ENCODE measurements at places on chromosomes 5 and 9. TPM values are rescaled to one million over a fixed set of nuclear protein-coding genes. Genes with fewer than 3 reads are reported as not detected.

GRCh38 chr5:142017832-142018427, 5.1 kb upstream of the GNPDA1 start:
- DNase-seq: no peak

DNA sequence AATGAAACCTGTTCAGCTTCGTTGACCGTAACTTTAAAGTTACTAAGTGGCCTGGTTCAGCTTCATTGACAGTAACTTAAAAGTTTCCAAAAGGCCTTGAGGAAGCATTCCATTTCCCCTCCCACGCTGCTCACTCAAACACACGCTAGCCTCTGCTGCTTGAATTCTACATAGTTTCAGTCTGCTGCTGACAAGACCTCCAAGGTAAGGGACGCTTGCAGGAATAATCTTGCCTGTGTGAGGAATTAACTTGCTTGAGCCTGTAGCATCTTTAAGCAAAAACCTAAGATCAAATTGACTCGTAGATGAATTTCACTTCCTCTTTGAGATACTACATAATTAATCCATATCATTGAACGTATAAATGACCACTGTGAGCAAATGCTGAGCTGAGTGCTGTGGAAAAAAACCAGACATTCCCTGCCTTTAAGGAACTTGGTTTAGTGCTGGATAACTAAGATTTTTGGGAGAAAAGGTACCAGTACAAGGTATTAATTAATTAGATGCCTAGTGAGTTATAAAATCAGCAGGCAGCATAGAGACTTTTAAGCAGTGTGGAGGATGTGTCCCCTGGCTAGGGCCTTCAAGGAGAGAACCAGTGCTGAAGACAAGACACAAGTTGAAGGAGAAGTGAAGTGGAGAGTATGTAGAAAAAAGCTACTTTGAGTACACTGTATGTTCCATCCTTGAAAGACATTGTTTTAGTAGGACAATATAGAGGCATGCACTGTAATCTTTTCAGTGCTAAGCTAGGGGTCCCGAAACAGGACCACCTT, 39.2 kb downstream of the GRAMD2B start:
- peak; percentile 63 for DNase-seq

DNA sequence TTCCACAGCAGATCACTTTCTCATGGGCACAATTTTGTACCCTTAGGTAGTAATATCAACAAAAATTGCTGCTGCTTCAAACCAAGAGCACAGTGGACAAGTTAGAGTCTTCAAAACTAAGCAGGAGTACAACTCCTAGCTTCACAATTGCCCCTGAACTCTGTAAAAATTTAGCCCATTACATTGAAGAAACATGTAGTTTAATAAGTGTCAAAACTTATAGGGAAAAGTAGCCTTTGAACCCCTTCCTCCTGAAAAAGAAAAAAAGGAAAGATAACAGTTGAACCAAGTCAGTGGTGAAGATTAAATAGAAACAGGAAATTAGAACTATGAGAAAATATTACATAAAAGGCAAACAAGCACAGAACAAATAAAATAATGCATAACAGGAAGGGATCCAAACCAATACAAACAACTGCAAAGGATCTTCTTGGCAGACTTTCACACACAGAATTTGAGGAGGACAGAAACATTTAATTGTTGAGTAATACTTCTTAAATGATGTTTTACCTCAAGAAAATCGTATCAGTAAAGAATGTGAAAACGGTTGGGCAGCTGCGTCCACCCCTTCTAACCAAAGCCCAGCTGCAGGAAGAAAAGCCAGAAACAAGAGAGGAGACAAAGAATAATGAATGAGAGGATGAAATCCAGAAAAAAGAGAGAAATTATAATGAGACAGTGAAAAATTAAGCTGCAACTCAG, 636.0 kb downstream of the NR2F1-AS1 start:
- DNase-seq: no peak

DNA sequence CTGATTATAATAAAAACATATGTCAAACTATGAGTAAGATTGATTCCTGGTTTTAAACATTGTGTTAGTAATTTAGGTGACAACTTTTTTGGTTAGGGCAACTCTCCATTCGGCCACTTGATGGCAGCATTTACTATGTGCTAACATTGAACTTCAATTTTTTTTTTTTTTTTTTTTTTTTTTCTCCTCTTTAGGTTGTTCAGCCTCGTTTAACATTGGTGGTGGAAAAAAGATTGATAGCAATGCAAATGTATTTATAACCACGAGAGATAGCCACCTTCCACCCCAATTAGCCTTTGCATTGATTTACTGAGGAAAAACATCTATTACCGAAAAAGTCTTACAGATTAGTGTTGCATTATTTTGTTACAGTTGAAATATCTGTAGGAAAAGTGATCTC, 159.1 kb downstream of the CSNK1G3 start:
- DNase-seq: no peak

DNA sequence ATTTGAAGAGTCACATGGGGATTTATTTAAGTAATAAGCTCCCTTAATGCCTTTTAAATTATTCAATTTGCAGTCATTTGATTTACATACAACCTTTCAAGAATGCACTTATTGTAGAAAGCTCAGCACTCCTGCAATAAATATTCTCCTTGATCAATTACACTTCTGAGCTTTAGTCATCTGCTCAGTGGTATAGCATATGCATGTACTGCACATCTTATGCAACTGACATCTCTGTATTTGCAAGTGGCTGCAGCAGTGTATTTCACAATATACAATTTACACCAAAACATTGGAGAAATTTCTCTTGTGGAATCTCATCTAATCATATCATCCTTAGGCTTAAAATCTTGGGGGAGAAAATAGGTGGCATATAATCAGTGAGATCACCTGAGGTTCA, 325.7 kb downstream of the SLF1 start:
- DNase-seq: no peak

- no peak for DNase-seq
Measured at GRCh38 chr5:146078566-146078965, 26.8 kb downstream of the PLAC8L1 start.

GRCh38 chr5:9869616-9870288, 239.6 kb upstream of the TAS2R1 start:
- DNase-seq: no peak

DNA sequence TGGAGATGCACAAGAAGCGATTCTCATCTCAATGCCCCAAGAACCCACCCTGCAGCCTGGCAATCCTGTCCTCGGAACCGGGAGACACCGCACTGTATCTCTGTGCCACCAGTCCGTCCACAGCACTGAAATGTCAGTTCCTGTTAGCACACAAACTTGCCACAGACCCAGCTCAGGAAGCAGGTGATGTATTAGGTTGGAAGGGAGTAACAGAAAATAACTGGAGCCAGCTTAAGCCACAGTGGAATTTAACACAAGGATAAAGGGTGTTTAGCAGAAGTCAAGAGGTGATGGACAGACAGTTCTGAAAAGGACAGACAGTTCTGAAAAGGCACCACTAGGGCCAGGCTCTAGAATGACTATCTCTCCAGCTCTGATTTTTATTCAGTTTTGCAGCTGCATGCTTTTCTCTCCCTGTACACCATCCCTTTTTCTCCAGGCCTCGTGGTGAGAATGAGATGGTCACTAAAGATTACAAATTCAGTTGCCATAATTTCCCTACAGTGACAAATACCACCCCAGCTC, 114.4 kb downstream of the ANKRD18B start:
- no peak for DNase-seq

DNA sequence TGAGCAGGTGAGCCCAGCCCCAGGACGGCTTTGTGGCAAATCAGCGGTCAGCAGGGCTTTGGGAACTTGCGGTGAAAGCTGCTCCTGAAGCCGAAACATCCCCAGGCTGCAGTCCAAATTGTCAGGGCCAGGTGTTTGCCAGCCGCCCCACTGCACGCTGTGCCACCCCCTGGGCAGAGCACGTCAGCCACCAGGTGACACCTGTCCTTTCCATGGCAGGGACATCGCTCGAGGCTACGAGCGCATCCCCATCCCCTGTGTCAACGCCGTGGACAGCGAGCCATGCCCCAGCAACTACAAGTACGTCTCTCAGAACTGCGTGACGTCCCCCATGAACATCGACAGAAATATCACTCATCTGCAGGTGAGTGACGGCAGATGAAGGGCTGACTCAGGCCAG, 64.4 kb upstream of the CACNA1B start:
- DNase-seq: no peak

- DNase-seq: no peak
Measured at GRCh38 chr9:135669616-135670285, 6.6 kb downstream of the LCN9 start.

DNA sequence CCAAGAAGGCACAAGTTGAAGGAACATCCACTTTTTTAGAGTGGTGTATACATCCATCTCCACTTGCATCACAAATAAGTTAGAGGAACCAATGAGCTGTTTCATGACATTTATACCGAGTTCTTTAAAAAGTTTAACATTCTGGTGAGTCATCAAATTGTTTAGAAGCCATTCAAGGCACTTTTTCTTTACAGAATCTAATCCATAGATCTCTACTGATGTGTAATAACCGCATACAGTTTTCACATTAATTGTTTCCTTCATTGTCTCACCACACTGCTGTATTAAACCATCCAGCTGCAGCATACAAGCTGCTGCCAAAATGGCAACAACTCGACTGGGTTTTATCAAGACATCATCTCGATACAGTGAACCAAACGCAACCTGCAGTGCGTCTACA, 744 bp downstream of the GMCL2 start:
- no peak for DNase-seq

GRCh38 chr5:81739291-81739690, 11.6 kb downstream of the SSBP2 start:
- no peak for DNase-seq

- DNase-seq: no peak
Measured at GRCh38 chr9:122040561-122041242, 52.4 kb downstream of the TTLL11 start.

DNA sequence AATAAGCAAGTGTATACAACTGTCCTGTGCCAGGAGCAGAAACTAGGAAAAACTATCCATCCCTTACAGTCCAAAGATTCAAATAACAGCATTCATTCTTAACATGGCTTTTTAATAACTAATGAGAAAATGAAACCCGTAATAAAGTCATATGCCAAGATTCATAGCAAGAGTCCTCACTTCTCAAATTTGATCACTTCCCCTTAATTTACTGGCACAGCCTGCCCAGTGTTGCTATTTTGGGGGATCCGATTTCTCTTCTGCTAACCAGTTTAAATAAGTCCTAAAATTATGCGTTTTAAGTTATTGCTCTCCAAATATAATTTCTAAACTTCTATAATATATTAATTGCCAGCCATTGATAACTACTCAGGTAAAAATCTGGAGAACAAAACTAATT, 177.0 kb upstream of the PTGER4 start:
- DNase-seq: no peak

GRCh38 chr5:150289551-150290390, at the start of gene CAMK2A:
Gene CAMK2A, minus strand, starts transcription at chr5:150289773. Its CDS starts 148 bp downstream, at chr5:150289625.
- DNase-seq: no peak

- no peak for DNase-seq
Measured at GRCh38 chr9:35287987-35288632, 126.3 kb downstream of the UNC13B start.

GRCh38 chr5:171692107-171692506, 93.5 kb upstream of the SMIM23 start:
- DNase-seq: no peak

GRCh38 chr5:119264186-119264585, 91.6 kb upstream of the TNFAIP8 start:
- DNase-seq: no peak

DNA sequence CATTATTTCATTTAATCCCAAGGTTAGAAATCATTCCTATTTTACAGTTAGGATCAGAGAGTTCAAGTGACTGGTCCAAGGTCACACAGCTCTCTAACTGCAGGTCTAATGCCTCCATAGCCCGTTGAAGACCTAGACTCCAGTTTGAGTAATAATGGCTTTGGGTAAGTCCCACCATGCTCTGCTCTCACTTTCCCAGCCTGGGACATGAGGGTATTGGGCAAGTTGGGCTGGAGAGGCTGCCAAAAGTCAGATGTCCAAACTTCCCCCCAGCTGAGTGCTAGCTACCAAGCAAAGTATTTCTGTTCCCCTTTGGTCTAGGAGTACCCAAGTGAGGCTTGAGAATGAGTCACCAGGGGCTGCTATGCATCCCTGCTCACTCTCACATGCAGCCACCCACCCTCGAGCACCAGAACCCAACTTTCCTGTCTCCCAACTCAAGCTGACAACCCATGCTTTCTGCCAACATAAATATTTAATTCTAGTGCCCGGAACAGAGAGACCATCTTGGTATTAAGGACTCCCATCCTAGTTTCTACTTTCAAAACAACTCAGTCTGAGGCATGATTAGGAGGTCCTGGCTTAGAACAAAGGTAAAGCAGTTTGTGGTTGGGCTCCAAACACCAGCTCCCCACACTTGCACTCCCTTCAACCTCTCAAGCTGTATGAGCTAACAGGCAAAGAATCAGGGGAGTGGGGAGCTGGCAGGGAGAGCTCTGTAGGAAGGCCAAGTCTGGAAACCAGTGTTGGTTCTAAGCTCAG, 236.5 kb upstream of the TRIM32 start:
- DNase-seq: peak; percentile 91

DNA sequence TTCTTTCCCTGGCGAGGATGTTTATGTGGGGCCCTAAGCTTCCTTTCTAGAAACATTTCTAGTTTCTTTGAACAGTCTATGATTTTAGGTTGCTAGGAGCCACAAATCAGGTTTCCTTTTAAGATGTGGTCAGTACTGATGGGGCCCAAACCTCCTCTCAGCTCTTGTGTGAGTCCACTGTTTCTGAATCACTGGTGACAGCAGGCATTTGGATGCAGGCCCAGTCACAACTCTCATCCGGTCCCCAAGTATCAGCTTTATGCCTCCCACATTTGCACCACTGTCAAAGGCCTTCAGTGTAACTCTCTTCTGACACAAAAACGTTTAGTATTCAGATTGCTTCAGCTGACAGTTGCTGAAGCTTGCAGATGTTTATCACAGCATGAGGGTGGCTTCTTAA, 7.8 kb downstream of the DMRT2 start:
- DNase-seq: no peak

GRCh38 chr9:13064676-13065075, 214.8 kb downstream of the MPDZ start:
- no peak for DNase-seq

DNA sequence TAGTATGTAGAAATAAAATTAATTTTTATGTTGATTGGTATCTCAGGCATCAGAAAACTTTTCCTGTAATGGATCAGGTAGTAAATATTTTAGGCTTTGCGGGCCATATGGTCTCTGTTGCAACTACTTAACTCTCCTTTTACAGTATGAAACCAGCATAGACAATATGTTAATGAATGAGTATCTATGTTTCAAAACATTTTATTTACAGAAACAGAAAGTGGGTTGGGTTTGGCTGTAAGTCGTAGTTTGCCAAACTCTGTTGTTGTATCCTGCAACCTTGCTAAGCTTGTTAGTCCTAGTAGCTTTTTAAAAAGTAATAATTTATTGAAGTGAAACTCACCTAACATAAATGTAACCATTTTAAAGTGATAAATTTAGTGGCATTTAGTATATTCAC, 132.1 kb downstream of the NR3C1 start:
- no peak for DNase-seq

ZBTB5 gene
- 6.3 TPM for total RNA-seq

C9orf72 gene
- total RNA-seq: 5.0 TPM

NR5A1 gene
- total RNA-seq: not detected

WNT8A gene
- not detected for total RNA-seq

TMEM232 gene
- total RNA-seq: 0.86 TPM

PCDHGA1 gene
- total RNA-seq: 0.75 TPM

DMRT2 gene
- total RNA-seq: 0.35 TPM

PTTG1 gene
- 963 TPM for total RNA-seq

SPINK4 gene
- not detected for total RNA-seq

FANCC gene
- 5.6 TPM for total RNA-seq

EFNA5 gene
- 28.1 TPM for total RNA-seq

EGFLAM gene
- total RNA-seq: 0.17 TPM

DMRTA1 gene
- total RNA-seq: 0.14 TPM

FIBCD1 gene
- 0.29 TPM for total RNA-seq

All from epithelial cell of proximal tubule (primary cell).